ENCODE measurements at places on chromosomes 4 and X.

- DNase-seq = no peak
Observed at GRCh38 chr4:11424000-11424399, 4.7 kb downstream of the HS3ST1 start.

DNA sequence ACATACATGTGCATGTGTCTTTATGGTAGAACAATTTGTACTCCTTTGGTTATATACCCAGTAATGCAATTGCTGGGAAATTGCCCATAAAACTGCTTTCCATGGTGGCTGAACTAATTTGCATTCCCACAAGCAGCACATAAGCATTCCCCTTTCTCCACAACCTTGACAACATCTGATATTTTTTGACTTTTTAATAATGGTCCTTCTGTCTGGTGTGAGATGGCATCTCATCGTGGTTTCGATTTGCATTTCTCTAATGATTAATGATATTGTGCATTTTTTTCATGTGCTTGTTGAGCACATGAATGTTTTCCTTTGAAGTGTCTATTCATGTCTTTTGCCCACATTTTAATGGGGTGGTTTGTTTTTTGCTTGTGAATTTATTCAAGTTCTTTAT lies 166.0 kb downstream of the TMEM47 start:
- DNase-seq = no peak

GRCh38 chr4:57119054-57119651 lies 9.0 kb upstream of the IGFBP7 start:
- DNase-seq = no peak

GRCh38 chr4:20394512-20394911 lies 142.8 kb downstream of the SLIT2 start:
- DNase-seq = no peak

GRCh38 chr4:82181789-82182188 lies 192.0 kb downstream of the HNRNPD start:
- DNase-seq = no peak

DNA sequence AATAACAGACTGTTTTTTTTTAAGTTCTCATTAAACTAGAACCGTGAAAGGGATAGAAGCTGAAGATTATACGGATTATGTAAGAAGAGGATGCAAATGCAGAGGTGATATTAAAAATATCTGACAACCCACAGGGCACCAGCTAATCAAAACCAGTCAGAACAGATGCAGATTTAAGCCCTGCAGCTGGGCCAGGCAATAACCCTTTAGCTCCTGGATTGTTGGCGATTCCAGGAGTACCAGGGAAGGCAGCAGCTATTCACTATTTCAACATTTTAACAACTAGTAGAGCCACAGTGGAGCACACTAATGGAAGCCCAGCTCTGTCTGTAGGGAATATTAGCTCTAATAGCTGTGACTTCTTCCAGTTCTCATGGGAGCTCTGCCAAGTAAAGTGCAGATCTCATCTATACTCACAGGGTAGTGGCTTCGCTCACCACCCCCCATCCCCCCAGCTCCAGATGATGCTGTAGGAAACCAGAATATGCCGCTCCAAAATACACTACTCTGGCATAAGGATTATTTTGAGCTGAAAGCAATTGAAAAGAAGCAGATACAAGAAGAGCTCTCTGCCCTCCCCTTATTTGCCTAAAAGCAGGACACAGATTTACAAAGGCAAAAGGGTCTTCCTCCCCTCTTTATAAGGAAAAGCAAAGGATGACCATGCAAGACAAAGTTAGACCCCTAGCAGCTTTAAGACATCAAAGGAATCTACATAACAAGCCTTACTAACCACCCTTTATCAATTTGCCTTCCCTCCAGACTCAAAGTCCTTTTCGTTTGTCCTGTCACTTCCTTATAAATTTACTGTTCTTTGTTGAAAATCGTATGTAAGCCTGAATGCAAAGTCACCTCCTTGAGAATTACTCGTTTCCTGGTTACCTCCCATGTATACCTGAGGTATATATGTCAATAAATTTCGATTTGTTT lies 13.7 kb downstream of the SCD5 start:
- DNase-seq = no peak

DNA sequence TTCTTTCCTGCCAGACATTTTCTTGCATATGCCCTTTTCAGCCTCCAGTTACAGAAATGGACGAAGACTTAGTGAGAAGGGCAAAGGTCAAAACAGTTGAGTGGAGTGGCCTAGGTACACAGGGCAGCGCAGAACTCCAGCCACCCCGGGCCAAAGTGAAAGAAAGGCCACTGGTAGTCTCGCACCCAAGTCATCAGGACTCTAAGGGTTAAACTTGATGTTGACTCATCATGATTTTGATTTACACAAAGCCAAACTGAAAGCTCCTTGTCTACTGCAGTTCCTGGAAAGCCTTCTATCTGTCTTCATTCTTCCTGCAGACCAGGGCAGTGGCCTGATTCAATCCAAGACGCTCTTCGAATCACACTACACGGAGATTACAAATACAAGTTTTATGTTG lies 2.6 kb upstream of the IL13RA1 start:
- DNase-seq = no peak

- DNase-seq = no peak
Observed at GRCh38 chr4:85676050-85676425, 201.1 kb downstream of the ARHGAP24 start.

GRCh38 chr4:28811025-28811424 lies 1909.1 kb upstream of the PCDH7 start:
- DNase-seq = no peak

DNA sequence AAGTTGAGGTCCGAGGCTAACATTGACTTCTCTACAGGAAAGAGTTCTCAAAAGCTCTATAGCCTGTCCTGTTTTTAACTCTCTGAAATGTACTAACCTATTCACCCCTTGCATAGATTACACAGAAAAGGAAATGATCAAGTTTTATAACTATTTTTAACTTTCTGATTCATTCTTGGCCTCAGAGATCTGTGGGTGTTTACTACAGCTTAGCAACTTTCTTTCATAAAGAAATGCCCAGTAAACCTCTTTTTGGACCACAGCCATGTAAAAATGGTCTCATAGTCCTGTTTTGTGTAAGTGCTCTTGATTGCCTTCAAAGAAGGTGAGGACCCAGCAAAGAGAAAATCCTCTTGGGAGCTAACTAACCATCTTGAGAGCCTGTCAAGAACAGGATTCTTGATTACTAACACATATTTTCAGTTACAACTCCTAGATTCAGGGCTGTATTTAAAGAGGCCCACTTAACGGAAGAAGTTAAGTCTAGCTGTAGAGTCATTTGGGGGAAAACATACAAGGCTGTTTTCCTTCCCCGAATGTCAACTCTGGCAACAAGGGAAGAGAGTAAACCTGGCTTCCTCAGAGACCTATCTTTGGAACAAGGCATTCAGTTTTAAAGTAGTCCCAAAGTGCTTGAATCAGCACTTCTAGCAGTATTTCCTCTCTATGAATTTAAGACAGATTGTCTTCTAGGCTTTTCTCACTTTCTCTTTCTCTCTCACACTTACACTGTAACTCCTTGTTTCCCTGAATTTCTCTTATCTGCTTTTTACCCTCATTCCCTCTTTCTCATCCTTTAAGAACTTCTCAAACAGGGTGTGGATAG lies 78.2 kb downstream of the IL21 start:
- no peak for DNase-seq

DNA sequence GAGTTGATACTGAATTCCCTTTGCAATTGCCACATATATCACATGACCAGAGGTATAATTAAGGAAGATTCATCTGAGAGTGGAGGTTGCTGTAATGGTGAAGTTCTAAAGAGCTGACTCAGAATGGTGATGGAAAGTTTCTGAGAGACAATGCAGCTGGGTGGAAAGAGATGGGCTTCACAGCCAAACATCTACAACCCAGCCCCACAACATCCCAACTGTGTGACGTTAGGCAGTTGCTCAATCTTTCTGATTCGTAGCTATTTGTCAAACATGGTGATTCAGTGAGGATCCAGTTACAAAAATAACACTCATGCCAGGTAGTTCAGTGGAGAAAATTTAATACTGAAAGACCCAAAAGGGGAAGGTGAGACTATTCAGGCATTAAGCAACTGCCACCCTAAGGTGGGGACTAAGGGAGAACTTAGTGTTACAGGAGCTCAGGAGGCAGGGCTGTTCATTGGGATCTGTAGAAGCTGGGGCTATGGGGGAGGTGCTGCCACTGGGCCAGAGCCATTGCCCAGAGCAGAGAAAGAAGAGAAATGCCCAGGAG lies 6.9 kb upstream of the AFF1 start:
- no peak for DNase-seq

DNA sequence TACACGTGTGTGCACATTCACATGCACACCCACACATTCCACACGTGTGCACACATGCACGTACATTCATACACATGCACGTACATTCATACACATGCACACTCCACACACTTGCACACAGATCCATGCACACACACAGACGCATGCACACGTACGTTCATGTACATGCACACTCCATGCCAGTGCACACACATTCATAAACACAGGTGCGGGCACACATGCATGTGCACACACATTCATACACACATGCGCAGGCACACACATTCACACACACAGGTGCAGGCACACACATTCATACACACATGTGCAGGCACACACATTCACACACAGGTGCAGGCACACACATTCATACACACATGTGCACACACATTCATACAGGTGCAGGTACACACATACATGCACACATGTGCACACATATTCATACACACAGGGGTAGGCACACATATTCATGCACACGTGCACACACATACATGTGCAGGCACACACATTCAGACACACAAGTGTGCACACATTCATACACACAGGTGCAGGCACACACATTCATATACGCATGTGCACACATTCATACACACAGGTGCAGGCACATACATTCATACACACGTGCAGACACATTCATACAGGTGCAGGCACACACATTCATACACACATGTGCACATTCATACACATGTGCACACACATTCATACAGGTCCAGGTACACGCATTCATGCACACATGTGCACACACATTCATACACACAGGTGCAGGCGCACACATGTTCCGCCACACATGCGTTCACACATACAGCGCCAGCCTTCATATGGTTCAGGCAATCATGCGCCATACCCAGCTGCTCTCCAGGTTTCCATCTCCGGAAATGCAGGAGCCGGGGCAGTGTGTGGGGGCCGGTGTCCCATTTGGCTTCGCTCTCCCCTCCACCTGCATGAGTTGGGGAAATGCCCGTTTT lies 124.8 kb downstream of the HMX1 start:
- no peak for DNase-seq

DNA sequence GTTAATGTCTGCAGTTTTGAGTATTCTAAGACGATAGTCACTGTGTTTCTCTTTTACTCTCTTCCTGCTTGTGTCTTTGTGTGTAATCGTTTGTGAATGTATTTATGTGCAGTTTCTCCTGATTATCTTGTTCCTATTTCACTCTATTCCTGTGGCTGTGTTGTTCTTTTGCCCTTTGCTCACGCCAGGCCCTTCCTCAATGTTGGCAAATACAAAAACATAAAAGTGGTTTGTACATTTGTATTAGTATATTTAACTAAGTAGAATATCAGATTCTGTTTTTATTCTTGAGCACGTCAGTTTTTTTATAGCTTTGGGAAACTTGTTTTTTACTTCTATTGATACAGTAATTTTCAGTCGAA lies 107.6 kb upstream of the BMPR1B start:
- no peak for DNase-seq

GRCh38 chrX:33129607-33130006 lies 81.7 kb downstream of the DMD start:
- no peak for DNase-seq

- DNase-seq = peak; percentile 6
Observed at GRCh38 chrX:154750301-154751202, at the start of gene GAB3. Gene GAB3 (minus strand): TSS chrX:154751077. CDS start chrX:154751025, 52 bp downstream.

- DNase-seq = no peak
Observed at GRCh38 chr4:150982557-150983233, 32.4 kb downstream of the LRBA start.

DNA sequence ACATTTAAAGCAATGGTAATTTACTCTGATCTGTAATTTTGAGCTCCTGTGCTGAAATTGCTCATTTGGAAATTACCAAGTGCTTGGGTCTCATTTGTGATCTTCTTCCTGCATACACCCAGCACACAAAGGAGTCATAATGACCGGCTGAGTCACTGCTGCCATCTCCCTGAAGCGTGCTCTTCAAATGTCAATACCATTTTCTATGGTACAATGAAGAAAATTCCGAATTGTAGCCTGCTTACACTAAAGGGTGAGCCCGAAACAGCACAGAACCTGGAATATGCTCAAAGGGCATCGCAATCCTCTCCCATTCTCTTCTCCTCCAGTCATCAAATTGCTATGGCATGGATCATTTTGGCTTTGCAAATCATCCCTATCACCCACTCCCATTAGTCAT lies 140.5 kb downstream of the GRIA3 start:
- DNase-seq = no peak

DNA sequence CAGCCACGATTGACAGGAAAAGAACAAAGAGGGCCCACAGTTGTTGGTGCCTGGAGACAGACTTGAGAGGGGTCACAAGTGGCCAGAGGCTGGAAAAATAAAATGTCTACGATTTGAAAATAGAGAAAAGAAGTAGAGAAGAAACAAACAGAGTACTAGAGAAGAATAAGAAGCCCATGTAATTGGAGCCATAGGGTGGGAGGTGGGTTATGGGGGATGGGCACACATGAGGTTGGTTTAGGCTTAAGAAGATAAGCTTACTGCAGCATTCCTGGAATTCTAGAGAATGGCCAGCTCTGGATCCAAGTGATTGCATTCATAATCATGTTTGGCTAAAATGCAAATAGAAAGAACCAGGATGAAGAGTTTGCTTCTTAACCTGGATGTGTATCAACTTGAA lies 210.7 kb downstream of the MAML3 start:
- no peak for DNase-seq

DNA sequence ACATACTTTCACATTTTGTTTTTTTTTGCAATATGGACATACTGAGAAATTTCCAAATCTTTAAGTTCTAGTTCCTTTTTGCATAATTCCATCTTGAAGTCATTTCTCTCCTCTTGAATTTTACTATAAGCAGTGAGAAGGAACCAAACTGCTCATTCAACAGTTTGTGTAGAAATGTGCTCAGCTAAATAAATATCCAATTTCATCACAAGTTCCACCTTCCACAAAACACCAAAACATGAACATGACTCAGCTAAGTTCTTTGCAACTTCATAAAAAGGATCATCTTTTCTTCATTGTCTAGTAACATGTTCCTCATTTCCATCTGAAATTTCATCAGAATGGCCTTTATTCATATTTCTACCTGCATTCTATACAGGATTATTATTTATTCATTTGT lies 77.3 kb upstream of the FGF13 start:
- no peak for DNase-seq

DNA sequence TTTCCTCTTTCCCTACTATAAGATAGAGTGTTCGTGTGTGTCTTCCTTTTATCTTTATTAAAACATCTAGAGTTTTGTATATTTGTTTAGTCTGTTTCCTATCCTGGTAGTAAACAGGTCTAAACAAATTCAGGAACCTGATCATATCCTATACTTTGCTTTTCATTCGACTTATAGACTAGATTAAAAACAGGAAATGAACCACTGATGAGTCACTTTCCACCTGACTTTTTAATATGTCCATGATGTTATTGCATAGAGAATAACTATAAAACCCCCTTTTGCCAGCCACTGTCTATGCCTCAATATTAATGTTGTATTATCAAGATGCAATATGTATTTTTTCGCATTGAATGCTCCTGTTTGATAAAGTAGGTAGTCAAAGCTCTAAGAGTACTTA lies 1794.0 kb downstream of the STIM2 start:
- no peak for DNase-seq

All from stimulated activated CD4-positive, alpha-beta T cell treated with anti-CD3 and anti-CD28 coated beads, TNF-alpha, amount 100 ng/mL, for 4 hours (primary cell).